Stimulated activated CD4-positive, alpha-beta T cell treated with anti-CD3 and anti-CD28 coated beads, Interleukin-1b, Interleukin-23, amount 100 ng/mL, for 1 hour (primary cell): ENCODE measurements at places on chromosomes 3 and 15.
A peak's percentile ranks its signal among the peaks of the same experiment; 100 is the strongest.

- DNase-seq, result no peak
Observed at GRCh38 chr15:66877477-66878271, 175.6 kb downstream of the SMAD6 start.

- DNase-seq, result no peak
Observed at GRCh38 chr15:41513506-41514227, at the start of gene LTK. Gene LTK, minus strand, starts transcription at chr15:41513827. Its CDS starts 118 bp downstream, at chr15:41513709.

DNA sequence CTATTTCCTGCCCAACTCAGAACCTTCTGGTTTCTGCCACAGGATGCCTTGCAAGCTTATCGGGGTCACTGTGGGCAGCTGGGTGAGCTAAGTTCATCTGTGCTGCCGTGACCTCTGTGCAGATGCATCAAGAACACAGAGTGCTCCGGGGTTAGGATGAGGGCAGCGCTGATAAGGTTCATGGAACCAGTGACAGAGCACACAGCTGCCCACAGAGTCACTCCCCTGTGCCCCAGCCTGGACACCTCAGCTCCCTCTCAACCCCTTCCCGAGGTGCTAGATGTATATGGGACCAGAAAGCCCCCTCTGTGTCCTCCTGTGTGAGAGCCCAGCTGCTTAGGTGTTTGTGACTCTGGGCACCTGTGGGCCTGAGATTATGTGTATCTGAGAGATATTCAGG, 15.8 kb upstream of the ALAS1 start:
- no peak for DNase-seq

GRCh38 chr15:74613089-74613952, 2.3 kb upstream of the CLK3 start:
- no peak for DNase-seq

DNA sequence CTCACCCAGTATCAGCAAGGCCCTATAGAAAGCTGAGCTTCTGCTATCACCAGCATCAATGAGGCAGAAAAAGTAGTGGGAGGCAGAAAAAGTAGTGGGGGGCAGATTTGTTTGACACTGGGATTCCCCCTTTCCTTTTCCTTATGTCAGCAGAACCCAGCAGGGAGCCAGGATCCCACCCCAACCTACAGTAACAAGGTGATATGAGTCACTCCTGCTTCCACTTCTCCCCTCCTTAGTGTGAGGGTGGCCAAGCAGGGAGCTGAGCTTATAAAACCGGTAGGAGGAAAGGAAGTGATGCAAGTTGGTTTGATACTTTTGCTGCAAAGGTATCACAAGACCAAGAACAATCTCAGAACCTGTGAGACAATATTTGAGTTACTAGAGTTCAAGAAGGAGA, 128.7 kb downstream of the SCAPER start:
- no peak for DNase-seq

- no peak for DNase-seq
Observed at GRCh38 chr15:41438206-41438605, 21.3 kb downstream of the RTF1 start.

DNA sequence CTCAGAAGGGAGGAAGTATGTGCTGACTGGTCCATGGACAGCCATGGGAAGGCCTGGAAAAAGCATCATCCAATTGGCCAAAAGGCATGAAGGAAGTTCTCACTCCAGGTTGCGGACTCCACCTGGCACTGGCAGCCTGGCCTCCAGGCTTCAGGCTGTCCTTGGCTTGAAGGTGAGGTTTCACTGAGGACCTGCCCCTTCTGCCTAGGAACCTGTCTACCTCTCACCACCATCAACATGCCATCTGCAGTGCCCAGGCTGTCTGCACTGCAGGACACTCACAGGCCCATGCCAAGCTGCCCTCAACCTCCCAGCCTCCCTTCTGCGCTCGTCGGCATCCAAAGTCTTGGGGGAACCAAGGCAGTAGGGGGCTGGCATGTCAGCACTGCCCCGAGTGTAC, 51.1 kb downstream of the CEP70 start:
- no peak for DNase-seq

- DNase-seq, result no peak
Observed at GRCh38 chr3:53833700-53834099, 12.5 kb downstream of the CHDH start.

DNA sequence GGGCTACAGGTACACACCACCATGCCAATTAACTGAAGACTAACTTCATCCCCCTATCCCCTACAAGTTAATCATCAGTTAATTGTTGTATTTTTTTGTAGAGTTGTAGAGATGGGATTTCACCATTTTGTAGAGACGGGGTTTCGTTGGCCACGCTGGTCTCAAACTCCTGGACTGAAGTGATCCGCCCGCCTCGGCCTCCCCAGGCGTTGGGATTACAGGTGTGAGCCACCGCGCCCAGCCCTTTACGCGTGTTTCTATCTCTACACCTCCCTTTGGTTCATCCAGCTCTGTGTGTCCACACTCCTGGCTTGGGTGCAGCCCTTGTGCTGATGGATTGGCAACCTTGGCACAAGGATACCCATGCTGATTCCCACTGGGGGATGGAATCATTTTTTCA, 258.8 kb downstream of the FAM43A start:
- no peak for DNase-seq

- no peak for DNase-seq
Observed at GRCh38 chr3:179610066-179610465, 5.5 kb downstream of the NDUFB5 start.

DNA sequence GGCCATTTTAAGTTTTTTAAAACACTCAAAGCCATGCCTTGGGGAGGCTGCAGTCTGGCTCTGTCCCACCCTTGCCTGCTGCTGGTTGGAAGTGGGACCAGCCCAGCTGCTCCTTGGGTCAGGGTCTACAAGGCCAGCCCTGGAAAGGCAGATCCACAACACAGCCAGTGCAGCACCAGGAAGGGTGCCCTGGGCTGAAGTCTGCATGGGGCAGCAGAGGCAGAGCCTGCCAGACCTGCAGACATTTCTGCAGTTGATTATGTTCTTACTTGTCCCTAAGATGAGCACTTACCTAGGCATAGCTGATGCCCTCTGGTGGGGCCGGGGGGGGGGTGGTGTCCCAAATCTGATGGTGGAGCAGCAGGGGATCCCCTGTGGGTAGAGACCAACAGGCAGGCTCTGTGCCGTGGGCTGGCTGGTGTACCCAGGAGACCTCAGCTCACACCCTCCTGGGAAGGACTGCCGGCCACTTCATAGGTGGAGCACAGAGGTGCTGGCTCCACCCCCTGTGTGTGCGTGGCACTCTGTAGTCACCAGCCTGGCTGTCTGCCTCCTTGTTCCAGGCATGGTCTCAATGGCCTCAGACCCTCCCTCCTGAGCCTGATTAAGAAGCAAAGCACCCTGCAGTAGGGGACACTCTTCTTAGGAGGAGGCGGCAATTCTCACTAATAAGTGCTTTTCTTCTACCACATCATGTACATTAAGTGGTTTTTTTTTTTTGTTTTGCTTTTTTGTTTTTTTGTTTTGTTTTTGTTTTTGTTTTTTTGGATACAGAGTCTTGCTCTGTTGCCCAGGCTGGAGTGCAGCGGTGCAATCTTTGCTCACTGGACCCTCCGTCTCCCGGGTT, 97.4 kb upstream of the KLF13 start:
- no peak for DNase-seq

GRCh38 chr15:76991741-76992645, 2.9 kb upstream of the PSTPIP1 start:
- no peak for DNase-seq

- no peak for DNase-seq
Observed at GRCh38 chr15:41876007-41876406, 17.8 kb downstream of the SPTBN5 start.

GRCh38 chr3:192637803-192638202, 89.5 kb downstream of the FGF12 start:
- DNase-seq, result no peak

DNA sequence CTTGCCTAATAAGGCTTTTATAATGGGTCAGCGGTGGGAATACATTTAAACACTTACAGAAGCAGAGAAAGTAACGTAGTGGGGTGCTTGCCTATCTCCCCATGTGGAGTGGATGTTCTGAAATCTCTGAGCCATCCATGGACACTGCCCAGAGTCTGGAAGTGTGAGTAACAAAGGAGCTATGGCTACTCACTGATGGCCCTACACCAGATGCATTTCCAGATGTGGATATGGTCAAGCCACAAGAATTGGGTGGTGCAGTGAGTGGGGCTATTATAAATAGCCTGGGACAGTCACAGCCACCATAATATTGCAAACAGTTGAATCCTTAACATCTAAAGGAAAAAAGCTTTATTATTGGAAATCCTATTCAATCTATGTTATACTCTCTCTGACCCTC, 96.6 kb downstream of the CGNL1 start:
- no peak for DNase-seq

- peak; percentile 62 for DNase-seq
Observed at GRCh38 chr3:138935863-138936740, 10.8 kb downstream of the FOXL2 start.

DNA sequence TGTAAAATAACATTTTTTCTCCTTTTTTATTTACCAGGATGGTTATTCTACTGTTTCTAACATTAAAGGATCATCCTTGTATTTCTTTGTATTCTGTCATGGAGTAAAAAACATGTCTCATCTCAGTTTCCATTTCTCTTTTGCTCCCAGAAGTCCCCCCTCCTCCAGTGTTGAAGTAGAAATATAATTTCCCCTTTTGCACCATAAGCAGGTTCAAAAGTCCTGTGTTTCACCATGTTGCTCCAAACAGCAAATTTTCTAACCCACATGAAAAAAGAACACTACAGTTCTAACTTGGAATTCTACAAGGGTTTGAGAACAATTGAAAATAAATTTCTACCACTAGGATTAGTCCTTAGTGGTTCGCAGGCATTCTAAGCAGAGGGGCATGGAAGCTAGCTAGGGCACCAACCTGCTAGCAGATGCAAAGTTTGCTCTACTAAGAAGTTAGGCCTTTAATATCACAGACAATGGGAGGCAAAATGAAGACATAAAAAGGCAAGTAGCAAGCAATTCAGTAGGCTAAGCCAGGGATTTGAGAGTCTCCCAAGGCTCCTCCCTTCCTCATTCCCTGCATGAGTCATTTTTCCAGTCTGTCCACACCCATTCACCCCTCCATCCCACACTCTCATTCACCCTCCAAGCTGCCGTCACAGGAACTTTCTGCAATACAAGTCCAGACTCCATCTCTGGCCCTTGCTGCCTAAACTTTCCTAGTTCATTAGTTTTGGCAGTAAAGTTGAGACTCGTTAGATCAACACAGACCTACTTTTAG, 2.3 kb upstream of the MBNL1 start:
- no peak for DNase-seq

GRCh38 chr3:150412561-150413231, 4.6 kb downstream of the TSC22D2 start:
- no peak for DNase-seq
